ENCODE measurements at places on chromosomes 12 and 14.

- no peak for DNase-seq
Measured at GRCh38 chr14:74064426-74064825, 19.8 kb downstream of the ALDH6A1 start.

GRCh38 chr12:128755566-128755965 is 68.2 kb downstream of the SLC15A4 start:
- DNase-seq = no peak

GRCh38 chr12:84624601-84625000 is 288.0 kb downstream of the SLC6A15 start:
- DNase-seq = no peak

DNA sequence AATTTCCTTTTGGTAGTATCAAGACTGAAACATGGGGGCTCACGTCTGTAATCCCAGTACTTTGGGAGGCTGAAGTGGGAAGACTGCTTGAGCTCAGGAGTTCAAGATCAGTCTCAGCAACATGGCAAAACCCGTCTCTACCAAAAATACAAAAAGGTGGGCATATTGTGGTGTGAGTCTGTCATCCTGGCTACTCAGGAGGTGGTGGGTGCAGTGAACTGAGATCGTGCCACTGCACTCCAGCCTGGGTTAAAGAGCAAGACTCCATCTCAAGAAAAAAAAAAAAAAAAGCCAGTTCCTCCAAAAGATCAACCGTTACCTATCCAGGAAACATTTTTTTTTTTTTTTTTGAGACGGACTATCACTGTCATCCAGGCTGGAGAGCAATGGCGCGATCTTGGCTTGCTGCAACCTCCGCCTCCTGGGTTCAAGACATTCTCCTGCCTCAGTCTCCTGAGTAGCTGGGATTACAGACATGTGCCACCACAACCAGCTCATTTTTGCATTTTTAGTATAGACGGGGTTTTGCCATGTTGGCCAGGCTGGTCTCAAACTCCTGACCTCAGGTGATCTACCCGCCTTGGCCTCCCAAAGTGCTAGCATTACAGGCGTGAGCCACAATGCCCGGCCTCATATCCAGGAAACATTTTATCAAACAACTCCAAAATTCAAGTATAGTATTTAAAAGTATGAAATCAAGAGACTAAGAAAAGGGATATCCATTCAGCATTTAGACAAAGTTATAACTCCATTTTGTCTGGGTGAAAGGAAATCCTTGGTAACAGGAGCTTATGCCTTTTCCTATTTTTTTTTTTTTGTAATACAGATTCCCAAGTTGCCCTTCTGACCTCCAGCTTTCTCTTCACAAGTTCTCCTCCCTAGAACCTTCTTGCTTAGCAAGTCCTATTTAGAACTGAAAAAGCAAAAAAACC is 3.4 kb downstream of the ACIN1 start:
- DNase-seq = no peak

DNA sequence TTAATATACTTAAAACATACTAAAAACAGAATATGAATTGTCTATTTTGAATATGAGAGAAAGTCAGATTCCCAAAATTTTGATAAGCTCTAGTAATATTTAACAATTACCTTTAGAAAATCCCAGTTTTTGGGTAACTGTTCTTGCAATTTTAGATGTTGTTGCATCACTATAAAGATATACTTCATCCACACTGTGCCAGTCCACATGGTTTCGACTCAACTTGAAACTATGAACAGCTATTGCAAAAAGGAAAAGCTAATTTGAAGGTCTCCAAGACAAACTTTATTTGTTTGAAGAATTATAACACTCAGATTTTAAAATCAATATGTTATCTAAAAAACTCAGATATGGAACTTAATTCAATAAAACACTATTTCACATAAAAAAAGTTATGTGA is 59.9 kb downstream of the DDHD1 start:
- DNase-seq = no peak

- no peak for DNase-seq
Measured at GRCh38 chr12:45469902-45470301, 254.0 kb downstream of the ANO6 start.

- DNase-seq = no peak
Measured at GRCh38 chr14:106875503-106875902, 1349.1 kb downstream of the TMEM121 start.

DNA sequence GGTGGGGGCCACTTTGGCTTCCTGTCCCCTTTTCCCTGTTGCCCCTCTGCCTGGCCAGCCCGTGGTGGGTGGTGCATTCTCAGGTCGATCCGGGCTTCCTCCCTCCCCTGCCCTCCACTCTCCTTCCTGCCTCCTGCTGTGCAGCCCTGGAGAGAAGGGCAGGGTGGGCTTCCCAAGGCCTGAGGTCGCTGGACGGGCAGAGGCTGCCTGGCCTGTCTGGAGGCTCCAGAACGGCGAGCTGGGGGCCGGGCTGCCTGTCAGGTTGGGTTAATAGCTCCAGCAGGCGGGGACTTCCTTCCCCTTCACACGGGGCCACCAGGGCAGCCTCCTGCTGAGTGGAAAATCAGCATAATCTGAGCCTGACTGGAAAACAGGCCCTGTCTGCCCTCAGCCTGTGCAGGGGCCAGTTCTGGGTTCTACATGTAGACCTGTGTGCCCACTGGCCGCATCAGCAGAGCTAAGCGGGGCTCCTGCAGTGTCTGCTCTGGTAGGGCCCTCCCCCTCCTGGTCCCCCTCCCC is 11.3 kb downstream of the KIF26A start:
- DNase-seq = no peak

DNA sequence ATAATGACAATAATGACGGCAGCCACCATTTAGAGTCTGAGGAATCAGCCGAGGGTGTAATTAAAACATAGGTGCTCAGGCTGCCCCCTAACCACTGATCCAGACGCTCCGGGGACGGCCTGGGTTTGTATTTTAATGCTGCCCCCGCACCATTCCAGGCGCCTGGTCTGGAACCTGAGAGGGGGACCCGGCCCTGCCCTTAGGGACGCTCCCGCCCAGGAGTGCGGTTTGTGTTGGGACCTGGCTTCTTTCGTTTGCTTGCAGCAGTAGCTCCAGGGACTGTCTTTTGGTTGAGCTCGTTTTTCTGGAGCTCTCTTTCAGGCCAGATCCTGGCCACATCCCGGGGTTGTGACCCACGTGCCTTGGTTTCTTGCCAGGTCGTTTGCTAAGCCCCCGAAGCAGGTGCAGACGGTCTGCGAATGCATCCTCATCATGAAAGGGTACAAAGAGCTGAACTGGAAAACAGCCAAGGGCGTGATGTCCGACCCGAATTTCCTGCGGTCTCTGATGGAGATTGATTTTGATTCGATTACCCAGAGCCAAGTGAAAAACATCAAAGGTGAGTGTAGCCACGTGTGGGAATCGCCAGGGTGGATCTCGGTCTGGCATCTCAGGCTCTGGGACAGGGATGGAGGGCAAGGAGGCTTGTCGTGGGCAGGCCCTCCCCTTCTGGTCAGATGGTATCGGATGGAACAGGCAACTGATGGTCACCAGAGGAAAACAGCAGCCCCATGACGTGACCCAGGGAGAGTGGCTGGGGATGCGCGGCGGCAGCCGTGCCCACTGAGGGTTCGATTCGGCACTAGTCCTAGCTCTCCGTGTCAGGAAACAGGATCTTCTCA is 63.5 kb downstream of the CCDC92 start:
- DNase-seq = no peak

DNA sequence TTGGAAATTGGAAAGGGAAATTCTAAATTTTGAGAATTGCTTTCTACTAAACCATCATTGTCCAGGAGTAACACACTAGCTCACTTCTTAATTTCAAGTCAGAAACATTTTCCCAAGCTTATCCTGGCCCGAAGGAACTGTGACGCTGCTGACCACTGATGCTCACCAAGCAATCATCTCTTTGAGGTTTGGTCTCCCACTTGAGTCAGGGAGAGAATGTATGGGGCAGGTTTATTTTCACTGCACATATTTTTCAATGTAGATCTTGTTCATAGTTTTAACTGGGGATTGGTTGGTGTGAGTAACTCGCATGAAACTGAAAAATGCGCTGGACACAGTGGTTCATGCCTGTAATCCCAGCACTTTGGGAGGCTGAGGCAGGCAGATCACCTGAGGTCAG is 12.9 kb upstream of the RNASE10 start:
- no peak for DNase-seq

GRCh38 chr12:78759367-78759766 is 105.2 kb upstream of the SYT1 start:
- DNase-seq = no peak

GRCh38 chr14:54776361-54777001 is 126.1 kb downstream of the GCH1 start:
- no peak for DNase-seq

DNA sequence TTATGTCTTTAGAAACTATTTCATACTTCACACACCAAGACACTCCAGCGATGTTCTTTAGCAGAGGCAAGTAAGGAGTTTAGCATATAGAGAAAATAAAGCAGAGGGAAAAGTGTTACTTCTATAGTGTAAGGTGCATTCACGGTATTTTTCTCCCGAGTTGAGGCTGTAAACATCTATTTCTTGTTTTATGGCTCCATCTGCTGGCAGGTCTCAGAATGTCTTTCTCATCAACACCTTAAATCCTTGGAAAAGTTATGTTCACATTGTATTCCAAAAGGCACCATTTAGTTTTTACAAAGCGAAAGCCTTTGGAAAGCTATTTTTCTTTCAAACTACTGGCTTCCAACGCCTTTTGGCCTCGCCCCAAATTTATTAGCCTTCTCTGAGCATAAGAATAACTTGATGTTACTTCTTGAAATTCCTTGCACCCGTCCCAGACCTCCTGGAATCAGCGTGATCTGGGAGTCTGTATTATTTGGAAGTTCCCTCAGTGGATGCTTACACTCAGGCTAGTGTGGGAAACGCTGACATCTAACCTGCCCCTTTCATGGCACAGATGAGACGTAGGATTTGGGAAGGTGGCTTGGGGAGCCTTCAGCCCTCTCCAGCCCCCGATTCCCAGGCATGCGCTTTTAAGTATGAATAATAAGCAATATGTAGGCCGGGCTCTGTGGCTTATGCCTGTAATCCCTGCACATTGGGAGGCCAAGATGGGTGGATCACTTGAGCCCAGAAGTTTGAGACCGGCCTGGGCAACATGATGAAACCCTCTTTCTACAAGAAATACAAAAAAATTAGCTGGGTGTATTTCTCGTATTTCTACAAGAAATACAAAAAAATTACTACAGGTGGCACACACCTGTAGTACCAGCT is 1.9 kb upstream of the PIWIL1 start:
- DNase-seq = peak; percentile 78

DNA sequence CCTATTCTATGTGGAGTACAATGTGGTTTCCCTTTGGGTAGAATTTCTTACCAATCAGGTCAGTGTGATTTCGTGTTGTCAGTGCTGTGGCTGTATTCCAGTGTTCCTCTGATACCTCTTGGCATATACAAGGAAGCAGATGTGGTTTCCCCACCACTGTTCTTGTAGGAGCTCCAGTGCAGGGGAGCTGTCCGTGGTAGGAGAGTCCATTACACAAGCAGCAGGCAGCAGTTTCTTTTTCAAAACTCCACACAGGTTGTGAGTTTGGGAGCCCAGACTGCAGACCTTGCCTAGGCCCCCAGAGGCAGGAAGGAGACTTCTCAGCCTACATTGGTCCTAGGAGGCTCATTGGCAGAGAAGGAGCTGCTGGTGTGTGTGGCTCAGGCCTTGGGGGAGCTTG is 452.8 kb downstream of the AACS start:
- DNase-seq = no peak

DNA sequence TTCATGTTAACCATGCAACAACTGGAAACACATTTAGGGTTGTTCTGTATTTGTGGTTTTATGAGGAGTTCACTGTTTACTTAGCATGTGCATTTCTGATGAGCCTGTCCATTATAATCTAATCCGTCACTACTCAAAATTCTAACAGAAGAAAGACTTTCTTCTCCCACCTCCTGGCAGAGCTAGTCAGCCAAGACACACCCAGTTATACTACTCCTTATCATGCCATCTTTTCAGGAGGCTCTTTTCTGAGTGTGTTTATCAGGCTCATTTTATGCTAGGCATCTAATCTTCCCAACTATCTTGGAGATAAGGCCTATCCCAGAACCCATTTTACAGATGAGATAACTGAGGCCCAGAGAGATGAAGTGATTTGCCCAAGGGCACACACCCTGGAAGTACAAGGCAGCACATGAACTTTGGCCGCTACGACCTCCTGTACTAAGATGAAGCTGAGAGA is 10.4 kb upstream of the MED13L start:
- peak; percentile 19 for DNase-seq

GRCh38 chr12:20383612-20384011 is 15.3 kb downstream of the PDE3A start:
- no peak for DNase-seq

DNA sequence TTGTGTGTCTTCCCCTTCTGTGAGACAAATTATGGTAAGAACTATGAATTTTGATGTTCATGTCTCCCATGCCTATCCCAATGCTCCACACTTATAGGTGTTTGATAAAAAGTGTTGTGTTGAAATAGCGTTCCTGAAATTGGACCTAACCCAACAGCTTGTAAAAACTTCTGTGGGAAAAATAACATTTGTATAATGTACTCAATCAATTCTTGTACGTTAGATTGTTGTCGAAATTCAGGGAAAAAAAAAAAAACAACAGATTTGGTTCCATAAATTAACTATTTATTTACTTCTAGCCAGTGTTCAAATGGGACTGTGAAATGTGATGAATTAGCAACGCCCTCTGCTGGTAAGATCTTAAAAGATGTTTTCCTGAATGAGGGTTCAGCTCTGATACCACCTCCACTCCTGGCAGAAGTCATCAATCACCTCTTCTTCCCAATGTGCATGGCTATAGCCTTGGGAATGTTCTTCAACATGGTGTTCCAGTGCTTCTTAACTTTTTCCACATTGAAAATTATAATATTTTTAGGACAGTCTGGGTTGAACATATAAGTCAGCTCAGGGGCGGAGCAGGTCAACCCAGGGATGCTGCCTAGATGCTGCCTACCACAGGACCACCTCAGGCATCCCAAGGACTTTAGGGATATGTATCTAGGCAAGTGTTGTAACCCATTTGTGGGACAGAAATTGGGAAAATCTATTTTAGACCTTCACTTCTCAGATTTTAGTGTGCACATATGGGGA is 170.6 kb downstream of the OTOGL start:
- peak; percentile 62 for DNase-seq

DNA sequence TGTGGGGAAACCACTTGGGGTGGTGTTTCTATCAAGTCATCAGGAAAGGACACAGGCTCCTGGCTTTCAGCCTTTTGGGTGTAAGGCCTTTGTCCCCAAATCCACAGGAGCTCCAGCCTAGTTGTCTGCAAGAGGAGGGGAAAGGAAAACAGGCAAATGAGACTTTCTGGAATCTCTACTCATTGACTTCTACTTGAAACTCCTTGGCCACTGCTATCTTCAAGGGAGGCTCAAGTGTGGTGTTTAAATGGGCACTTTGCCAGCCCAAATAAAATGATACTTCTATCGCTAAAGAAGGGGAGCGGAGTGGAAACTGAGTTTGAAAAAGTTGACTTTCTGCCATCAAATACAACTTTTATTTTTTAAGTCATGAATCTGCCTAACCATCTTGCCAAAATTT is 445.9 kb upstream of the RGS6 start:
- DNase-seq = no peak

GRCh38 chr14:51507511-51507905 is 144.2 kb upstream of the FRMD6 start:
- no peak for DNase-seq

Measured in NCI-H526 (cell line).